ENCODE measurements at places on chromosomes 6 and 20.

- no peak for DNase-seq
Observed at GRCh38 chr20:20139403-20139802, 87.1 kb downstream of the CFAP61 start.

DNA sequence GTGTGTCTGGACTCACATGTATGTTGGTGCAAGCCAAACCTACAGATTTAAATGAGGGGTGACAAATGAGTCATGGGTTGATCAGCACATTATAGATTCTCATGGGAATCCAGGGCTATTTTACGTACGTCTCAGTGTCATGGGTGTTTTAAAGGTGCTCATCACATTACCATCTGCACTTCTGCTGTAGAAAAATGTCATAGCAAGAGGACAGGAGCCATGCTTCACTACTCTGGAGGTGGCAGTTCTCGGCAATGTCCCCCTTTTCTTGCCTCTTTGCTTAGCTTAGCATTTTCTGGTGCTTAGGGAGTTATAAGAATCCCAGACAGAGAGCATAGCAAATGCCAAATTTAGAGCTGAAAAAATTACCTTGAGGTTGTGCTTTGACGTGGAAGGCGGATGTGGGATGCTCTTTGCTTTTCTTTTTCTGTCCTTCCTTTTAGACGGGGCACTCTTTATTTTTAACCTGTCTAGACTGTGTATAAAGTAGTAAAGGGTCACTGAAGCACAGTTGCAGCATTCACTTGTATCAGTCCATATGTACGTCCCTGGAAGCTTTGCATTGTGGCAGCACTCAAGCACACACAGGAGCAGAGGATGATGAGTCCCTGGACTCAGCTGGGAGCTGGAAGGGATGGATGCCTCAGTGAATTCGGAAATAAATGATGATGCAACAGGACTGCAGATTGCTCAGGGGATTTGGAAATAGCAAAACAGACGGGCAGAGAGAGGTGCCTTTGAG lies 139.7 kb downstream of the SYNDIG1 start:
- no peak for DNase-seq

- DNase-seq, result no peak
Observed at GRCh38 chr6:147891671-147892070, 383.2 kb downstream of the SAMD5 start.

GRCh38 chr20:21399005-21399475 lies 1.7 kb upstream of the NKX2-4 start:
- no peak for DNase-seq

DNA sequence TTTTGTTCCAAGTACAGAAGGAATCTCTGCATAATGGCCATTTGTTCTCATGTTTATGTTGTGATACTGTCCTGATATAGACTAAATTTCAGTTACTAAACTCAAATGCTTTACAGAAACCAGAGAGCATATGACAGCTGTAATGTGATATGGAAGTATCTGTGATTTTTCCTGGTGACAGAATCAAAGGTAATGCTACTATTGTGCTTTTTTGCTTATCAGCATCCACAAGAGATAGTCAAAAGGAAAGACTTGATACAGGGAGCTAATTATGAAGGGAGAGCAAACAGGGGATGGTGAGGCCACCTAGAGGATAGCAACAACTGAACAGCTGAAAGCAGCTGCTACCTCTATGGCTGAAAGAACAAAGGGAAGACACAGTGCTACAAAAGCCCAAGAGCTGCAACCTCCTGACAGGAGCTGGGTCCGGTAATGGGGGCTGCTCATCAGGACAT lies 181.4 kb downstream of the PHF3 start:
- DNase-seq, result no peak

DNA sequence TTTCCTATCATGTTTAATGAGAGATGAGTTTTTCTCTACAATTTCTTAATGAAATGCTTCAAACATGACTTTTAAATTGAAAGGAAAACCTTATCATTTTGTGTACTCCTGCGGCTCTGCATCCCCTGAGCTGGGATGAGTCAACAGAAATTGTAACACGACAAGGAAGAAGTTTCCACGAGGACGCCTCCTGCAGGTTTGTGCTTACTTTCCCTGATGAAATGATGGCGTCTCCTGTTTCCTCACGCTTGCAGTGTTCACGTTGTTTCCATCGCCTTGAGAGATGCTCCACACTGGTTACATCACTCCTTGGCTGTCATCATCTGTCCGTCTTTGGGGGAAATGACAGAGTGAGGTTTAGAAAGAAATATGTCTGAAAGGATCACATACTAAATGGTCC lies 233.7 kb upstream of the ZFP64 start:
- DNase-seq, result no peak

Measured in activated T-cell treated with anti-CD3 and anti-CD28 coated beads, Interleukin-2, amount 50 U/mL, for 1 hour (primary cell).